Effector memory CD4-positive, alpha-beta T cell (primary cell): ENCODE measurements at places on chromosomes 2 and 18.
A peak's percentile ranks its signal among the peaks of the same experiment; 100 is the strongest.

DNA sequence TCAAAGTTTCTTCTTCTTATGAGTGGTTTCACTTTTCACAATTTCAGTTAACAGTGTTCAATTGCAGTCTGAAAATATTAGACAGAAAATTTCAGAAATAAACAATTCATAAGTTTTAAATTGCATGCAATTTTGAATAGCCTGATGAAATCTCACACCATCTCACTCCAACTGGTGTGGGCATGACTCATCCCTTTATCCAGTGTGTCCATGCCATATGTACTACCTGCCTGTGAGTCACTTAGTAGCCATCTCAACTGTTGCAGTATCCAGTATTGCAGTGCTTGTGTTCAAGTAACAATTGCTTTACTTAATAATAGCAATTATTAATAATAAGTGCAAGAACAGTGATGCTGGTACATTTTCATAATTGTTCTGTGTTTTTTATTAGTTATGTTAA, 1202.5 kb downstream of the DSC3 start:
- no peak for DNase-seq

- DNase-seq: no peak
Observed at GRCh38 chr18:44709307-44710126, 28.8 kb downstream of the SETBP1 start.

DNA sequence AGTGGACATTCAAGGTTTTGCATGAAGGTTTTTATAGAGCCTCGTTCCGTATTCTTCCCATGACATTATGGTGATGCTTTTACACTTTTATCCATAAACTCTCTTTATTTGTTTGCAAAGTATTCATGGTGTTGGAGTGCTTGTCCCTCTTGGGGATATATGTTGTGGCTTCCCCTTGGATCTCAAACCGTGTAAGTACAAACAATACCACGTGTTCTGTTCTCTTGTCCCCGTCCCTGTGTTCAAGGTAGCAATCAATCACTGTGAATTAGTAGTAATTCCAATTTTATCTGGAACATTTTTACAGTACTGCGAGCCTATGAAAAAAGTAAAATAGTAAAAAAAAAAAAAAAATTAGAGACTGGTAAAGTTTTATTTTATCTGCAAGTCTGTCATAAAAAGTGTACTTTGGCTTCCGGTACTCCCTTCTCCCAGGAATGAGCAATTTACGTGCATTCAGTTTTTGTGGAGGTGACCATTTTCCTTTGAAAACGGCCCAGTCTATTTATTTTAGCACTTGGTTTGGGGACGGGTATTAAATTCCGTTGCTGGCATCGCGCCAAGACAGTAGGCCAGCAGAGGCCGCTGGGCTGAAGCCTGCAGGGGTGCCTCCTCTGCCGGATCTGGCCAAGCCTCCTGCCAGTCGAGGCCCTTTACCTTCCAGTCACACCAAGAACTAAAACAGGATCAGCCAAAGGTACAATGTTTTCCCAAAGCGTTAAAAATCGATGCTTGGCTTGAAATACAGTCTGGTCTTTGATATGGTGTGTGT, 175.7 kb downstream of the SOCS6 start:
- DNase-seq: no peak

DNA sequence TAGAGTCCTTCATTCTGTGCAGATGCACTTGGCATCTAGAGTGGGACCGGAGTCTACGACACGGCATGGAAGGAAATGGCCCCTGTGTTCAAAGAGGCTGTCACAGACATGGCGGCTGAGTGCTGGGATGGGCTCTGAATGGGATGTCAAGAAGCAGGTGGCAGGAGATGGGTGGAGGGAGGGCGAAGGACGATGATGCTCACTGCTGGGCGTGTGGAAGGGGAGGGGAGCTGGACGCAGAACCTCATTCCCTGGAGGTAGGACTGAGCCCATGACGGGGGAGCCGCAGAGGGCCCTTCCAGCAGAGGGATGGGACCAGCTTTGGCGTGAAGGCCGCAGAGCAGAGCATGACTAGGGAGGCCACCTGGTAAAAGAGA, 18.8 kb upstream of the ALPI start:
- DNase-seq: no peak

- DNase-seq: no peak
Observed at GRCh38 chr2:68182902-68183301, 25.2 kb downstream of the PNO1 start.

DNA sequence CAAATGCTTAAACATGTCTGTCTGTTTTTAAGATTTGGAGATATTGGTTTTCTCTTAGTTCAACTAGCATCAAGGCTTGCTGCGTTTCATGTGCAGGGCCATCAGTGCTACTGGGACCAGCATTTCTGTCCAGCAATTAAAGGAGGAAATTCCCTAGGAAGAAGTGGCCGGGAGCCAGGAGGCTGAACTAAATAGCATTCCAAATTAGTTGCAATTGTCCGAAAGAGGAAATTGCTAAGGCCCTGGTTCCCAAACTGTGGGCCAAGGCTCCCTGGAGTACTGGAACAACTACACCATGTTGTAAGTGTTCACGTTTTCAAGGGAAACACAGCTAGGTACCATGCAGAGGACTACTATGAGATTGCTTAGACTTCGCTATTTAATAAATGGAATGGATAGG, 257.9 kb downstream of the PTPRM start:
- DNase-seq: no peak

DNA sequence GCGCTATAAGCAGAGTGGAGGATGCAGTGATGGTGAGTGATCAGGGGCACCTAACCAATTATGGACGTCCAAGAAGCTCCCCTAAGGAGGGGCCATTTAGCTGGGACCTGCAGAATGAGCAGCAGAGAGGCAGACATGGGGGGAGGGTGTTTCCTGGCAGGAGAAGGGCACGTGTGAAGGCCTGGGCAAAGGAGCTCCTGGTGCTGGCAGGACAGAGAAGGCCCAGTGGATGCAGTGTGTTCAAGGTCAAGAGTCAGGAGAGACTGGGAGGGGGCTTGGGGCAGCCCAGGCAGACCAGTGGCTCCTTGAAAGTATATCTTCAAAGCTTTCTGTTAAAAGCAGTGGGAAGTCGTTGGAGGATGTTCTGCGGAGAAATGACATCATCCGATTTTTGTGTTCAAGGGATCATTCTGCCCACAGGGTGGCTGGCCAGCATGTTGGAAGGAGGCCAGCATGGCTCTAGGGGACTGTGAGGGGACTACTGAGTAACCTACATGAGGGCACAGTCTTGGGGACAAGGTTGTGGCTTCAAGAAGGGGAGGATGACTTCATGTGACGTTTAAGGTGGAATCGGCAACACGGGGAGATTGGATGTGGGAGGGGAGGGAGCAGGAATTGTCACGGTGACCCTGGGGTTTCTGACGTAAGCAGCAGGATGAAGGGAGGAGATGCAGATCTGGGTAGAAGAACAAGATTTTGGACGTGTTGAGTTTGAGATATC, 9.0 kb upstream of the CIB4 start:
- DNase-seq: no peak

DNA sequence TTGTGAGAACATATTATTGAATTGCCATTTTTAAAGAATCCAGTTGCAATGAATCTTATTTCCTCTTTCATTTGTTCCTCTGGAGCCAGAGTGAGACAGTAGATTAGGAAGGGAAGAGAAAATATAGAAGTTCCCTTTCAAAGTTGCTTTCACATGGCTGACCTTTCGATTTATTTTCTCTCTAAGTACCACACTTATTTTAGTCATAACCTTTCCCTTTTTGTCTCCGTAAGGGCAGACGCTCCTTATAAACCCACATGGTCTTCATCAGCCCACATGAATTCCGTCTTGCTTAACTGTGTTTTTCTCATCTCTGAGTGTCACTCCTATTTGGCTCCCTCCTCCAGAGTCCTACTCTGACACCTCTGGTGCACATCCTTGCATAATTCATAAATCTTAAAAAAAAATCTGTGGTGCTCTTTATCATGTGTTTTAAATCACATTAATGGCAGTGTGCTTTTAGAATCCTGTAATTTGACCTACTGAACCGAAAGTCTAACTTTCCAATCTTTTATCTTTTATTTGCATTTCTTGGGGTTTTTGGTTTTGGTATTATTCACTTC, 38.5 kb upstream of the ZNF396 start:
- no peak for DNase-seq

GRCh38 chr2:215447056-215447455, 11.2 kb upstream of the FN1 start:
- DNase-seq: no peak

- DNase-seq: no peak
Observed at GRCh38 chr2:102615620-102616436, 3.5 kb upstream of the SLC9A2 start.

- DNase-seq: no peak
Observed at GRCh38 chr2:208358758-208359631, 47.6 kb upstream of the PTH2R start.

DNA sequence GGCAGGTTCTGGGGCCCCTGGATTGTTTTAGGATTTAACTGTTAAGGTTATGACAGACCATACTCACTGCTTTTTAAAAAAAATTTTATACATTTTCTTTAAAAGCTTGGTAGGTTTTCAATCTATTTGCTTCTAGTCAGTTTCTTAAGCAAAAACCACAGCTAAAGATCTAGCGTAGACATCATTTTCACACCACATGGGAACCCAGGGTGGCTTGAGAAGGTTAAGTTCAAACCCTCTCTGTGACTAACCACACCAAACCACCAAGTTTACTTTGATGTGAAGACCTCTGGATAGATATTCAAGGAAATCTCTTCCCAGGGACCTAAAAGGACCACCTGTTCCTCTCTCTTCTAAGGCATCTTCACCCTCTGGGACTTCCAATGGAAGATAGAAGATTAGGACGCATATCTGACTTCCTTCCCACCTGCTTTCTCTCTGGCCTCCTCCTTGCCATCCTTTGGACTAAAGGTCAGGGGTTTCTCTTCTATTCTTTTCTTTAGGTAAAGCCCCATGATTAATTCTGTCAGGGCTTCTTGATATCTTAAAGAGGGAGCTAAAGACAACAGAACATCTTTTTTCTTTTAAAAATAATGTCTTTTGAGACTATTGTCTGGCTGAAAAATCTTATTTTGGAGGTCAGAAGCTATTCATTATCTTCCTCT, 32.3 kb downstream of the FOSL2 start:
- DNase-seq: no peak

DNA sequence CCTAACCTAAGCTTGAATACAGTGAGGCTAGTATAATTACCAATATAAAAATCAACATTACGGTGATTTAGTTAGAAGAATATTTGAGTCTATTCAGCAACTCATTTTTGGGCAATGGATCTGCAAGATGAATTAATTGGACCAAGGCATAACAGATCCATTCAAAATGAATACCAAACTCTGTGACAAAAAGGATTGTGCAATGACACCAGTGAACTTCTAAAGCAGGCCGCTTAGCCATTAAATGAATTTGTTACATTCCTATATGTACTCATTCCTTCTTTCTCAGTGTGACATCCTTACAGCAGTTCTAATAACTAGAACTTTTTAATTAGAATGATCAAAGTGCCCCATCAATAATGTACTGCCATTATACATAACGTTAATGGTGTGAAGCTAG, 44.3 kb downstream of the ZC3H15 start:
- no peak for DNase-seq

DNA sequence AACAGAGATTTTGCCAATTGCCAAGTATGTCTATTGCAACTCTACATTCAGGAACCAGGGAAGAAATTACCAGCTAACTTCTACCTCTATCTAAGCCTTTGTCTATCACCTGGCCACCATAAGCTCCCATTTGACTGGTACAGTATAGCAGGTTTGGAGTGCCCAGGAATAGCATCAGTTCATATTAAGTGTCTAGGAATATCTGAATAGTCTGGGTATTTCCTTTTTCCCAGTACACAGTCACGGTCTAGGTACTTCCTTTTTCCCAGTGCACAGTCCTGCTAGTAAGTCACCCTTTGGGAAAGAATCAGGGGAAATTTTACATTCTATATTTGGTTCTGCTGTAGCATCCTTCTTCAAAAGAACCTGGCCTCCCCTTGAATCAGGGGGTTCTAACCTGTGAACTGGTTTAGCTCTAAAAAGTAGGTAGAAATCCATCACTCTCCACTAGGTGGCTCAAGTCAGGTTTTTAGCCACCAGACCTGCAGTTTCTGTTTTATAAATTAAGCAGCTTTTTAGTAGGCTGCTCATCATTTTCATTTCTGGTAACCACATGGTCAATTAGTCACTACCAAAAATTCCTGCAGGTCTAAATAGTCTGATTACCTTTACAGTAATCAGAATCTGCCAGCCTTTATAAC, 49.3 kb upstream of the DNAJC10 start:
- no peak for DNase-seq

GRCh38 chr2:31170071-31170698, 31.9 kb upstream of the GALNT14 start:
- DNase-seq: peak; percentile 2

- DNase-seq: no peak
Observed at GRCh38 chr2:207974216-207974605, 51.1 kb downstream of the PLEKHM3 start.

DNA sequence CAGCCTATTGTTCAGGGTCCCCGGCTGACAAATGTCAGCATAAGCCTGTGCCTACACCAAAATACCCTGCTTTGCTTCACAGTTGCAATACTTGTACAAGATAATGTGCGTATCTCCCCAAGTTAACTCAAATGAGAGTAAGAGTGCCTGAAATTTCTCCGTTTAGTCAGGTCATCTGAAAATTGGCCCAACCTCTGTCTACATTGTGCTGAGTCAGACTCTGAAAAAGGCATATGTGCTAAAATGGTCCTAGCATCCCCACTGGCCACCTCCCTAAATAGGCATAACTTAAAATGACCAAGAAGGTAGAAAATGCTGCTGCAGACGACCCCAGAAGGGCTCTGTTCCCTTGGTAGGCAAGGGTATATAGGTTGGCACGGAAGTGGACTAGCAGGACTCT, 1653.8 kb upstream of the DDX18 start:
- DNase-seq: no peak

DNA sequence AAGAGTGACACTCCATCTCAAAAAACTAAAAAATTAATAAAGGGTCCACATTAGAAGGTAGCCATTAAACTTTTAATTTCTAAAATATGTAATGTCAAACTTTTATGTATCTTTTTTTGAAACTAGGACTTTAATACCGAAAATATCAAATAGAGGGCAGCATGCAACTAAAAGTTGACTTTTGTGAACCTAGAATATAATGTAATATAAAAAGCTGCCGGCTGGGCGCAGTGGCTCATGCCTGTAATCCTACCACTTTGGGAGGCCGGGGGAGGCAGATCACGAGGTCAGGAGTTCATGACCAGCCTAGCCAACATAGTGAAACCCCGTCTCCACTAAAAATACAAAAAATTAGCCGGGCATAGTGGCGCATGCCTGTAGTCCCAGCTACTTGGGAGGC, 62.8 kb downstream of the INO80D start:
- DNase-seq: no peak

GRCh38 chr2:31931916-31932315, 78.9 kb downstream of the MEMO1 start:
- DNase-seq: no peak

GRCh38 chr2:61736953-61737352, 116.9 kb downstream of the FAM161A start:
- no peak for DNase-seq

DNA sequence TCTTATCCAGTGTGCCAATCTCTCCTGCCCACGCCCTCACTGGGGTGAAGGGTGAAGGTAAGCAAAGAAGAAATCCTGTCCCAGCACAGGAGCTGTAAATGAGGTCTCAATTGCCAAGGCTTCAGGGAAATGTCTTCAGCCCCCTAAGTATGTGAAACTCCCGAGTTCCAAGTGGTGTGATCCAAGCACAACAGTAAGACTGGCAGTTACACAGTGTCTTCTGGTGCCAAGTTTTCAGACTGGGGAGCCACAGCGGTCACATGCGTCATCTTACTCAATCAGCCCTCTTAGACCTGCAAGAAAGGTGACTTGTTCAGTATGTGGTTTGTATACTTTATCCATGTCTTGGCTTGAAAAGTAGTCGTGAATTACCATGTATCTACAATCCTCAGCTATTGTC, 55.0 kb upstream of the SPRED2 start:
- no peak for DNase-seq

GRCh38 chr2:104845946-104846785, 7.7 kb upstream of the POU3F3 start:
- DNase-seq: no peak
